ENCODE measurements at places on chromosomes 1 and 21.

GRCh38 chr1:158107916-158108315 is 72.8 kb upstream of the CD1D start:
- no peak for DNase-seq

DNA sequence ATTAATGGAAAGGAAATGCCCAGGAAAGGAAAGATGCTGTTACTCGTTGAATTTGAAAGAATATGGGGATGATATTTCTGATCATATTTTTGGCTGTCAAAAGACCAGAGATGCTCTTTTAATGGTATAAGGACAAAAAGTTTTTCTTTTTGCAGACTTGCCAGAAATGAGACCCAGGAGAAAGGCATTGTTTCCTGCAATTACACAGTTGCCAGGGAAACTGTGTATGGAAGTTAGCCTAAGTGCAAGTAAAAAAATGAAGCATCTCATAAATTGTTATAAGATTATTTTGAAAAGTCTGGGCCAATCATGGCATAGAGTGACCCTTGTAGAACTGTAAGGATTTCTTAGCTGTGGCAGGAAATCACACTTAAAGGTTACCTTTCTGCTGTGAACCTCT is 155.7 kb upstream of the BEND5 start:
- no peak for DNase-seq

- no peak for DNase-seq
Observed at GRCh38 chr1:44367944-44368343, 12.9 kb upstream of the ERI3 start.

DNA sequence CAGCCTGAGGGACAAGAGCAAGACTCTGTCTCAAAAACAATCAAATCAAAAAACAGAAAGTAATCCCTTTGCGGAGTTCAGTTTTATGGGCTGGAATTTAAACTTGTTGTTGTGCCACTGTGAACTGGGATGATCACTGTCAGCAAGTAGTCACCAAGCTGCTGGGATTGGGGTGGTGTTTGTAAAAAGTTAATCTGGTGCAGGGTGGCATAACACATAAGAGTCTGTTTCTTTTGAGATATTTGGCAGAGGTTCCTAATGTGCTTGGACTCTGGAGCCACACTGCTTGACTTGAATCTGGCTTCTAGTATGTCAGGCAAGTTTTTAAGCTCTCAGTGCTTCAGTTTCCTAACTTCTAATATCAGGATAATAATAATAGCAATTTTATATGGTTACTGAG is 6.6 kb downstream of the CLIC4 start:
- DNase-seq: no peak

- DNase-seq: no peak
Observed at GRCh38 chr1:111442457-111442856, 6.6 kb downstream of the WDR77 start.

GRCh38 chr21:39118604-39119215 is 64.5 kb downstream of the PSMG1 start:
- DNase-seq: no peak

DNA sequence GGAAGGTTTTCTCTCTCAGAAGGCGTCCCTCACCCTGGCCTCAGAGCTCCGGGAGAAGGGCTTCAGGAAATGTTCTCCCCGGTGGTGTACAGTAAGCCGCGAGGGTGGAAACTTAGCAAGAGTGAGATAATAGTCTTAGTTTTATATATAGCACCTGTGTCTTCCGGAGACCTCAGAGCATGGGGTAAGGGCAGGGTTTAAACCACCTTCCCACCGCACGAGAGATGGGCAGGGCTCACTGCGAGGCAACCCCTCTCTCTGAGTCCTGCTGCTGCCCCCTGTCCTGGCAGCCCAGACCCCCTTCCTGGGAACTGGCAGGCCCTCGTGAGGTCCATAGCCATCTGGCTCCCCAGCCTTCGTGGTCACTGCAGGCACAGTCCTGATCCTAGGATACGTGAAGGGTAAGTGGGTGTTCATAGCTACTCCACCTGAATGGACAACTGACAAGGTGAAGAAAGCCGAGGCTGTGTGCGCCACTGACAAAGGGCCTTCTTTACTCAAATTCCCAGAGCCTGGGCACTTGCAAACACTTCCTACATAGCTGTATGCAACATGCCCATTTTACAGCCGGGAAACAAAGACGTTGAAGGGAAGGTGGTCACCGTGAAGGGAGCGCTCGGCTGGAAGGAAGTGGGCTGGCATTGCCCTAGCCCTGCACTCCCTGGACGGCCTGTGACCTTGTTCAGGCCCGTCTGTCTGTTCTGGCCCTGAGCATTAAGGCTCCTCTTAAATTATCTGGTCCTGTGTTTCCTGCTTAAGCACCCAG is 26.9 kb downstream of the ITPKB start:
- DNase-seq: no peak

GRCh38 chr1:5660141-5660935 is 331.9 kb downstream of the NPHP4 start:
- DNase-seq: no peak

- DNase-seq: no peak
Observed at GRCh38 chr1:170351366-170351946, 180.5 kb upstream of the GORAB start.

- DNase-seq: no peak
Observed at GRCh38 chr1:150567717-150568593, 11.5 kb downstream of the MCL1 start.

DNA sequence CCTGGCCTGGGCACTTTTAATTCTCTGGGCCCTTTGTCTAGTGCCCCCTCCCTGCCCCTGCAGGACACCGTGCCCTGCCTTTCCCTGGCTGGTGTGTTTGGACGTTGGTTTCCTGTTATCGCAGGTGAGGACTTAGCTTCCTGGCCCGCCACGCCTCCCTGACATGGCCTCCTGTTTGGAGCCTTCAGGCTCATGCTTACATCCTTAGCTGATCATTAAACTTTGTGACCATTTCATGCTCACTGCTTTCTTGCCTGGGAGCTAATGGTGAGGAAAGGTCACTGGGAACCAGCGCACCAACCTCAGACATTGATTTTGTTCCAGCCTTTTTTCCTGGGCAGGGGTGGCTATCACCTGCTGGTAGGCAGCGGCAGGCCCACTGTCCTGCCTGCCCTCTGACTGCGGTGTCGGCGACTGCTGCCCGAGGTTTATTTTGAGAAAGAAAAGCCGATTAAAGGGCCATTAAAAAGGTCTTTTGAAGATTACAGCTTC is 3.7 kb downstream of the PFKL start:
- no peak for DNase-seq

GRCh38 chr1:56516539-56517252 is 62.7 kb downstream of the PLPP3 start:
- no peak for DNase-seq

GRCh38 chr1:102640872-102641271 is 467.4 kb downstream of the COL11A1 start:
- DNase-seq: no peak

DNA sequence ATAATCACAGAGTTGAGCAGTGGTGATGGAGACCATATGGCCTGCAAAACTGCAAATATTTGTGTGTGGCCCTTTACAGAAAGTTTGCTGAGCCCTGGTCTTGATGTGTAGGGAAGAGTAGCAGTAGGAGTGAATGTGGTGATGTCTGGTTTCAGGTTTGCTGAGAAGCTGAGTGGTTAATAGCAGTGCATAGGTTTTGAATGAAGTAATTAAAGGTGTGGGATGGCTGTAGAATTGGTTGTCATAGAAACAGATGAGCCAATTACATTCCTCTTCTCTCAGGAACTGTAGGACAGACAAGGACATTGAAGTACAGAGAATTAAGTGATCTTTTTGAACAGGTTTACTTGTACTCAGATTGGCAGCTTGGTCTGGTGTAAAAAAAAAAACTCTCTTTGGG is 37.4 kb downstream of the PRDM2 start:
- DNase-seq: no peak

Data from nucleus accumbens (tissue), 56 donors.